Body of pancreas (tissue), 4 donors: ENCODE measurements at places on chromosomes 6 and 20. TPM values are rescaled to one million over a fixed set of nuclear protein-coding genes. Genes with fewer than 3 reads are reported as not detected.

GRCh38 chr20:37878835-37879599 lies 23.9 kb upstream of the VSTM2L start:
- no peak for DNase-seq

DNA sequence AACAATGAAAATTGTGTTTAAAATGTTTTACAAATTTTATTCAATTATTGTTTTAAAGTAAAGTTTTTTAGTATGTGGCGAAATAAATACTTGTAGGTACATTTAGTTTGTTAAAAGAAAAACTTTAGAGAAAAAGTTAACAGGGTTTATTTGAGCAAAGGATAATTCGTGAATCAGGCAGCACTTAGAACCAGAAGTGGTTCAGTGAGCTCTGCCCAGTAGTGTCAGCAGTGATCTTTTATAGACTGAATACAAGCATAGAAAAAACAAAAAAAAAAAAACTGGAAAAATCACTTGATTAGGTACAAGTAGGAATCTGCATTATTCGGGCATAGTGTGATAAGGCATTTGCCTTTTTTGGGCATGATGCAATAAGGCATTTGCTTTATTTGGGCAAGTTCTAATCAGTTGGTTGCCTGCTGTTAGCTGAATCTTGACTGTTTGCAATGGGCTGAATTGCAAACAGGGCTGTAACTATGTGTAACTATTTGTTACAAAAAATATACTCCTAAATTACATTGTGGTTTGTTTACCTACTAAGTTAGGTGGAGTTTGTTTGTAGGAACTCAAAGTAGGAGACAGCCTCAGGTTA lies 122.9 kb upstream of the MMS22L start:
- DNase-seq = no peak

GRCh38 chr6:105485456-105485855 lies 82.6 kb upstream of the PREP start:
- DNase-seq = no peak

GRCh38 chr6:2731281-2731909 lies 19.3 kb downstream of the MYLK4 start:
- no peak for DNase-seq

DNA sequence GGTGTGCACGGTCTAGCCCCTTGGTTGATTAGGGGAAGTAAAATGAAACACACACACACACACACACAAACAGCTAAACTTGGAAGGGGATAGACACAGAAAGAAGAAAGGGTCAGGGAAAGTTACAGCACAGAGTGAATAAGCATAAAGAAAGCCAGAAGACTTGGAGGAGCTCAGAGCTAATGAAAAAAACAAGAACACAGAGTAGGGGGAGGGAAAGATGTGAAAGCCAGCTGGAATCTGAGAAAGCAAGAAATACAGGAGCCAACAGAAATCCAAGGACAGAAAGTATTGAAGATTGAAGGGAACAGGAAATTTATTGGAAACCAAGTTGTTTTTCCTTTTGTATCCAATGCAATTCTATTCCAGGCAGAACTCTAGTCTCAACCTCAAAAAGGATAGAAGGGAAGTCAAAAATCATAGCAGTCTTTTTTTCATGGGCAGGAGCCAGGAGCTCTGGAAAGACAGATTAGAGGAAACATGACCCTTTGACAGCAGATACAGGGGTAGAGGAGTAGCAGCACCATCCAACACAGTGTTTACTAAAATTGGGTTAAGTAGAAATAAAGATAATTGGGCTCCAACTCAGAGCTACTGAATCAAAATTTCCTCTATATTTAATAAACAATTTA lies 10.1 kb downstream of the HMGCLL1 start:
- DNase-seq = no peak

- peak; percentile 87 for DNase-seq
Observed at GRCh38 chr6:7189101-7189758, 81.5 kb downstream of the RREB1 start.

- DNase-seq = peak; percentile 9
Observed at GRCh38 chr6:128725271-128726233, 157.4 kb upstream of the LAMA2 start.

GRCh38 chr20:36030149-36030548 lies 61.8 kb downstream of the CNBD2 start:
- no peak for DNase-seq

KCNQ5 gene
- 1.0 TPM for total RNA-seq

SEL1L2 gene
- not detected for total RNA-seq

ISM1 gene
- 2.6 TPM for total RNA-seq
